ENCODE measurements at places on chromosomes 16 and 17.

DNA sequence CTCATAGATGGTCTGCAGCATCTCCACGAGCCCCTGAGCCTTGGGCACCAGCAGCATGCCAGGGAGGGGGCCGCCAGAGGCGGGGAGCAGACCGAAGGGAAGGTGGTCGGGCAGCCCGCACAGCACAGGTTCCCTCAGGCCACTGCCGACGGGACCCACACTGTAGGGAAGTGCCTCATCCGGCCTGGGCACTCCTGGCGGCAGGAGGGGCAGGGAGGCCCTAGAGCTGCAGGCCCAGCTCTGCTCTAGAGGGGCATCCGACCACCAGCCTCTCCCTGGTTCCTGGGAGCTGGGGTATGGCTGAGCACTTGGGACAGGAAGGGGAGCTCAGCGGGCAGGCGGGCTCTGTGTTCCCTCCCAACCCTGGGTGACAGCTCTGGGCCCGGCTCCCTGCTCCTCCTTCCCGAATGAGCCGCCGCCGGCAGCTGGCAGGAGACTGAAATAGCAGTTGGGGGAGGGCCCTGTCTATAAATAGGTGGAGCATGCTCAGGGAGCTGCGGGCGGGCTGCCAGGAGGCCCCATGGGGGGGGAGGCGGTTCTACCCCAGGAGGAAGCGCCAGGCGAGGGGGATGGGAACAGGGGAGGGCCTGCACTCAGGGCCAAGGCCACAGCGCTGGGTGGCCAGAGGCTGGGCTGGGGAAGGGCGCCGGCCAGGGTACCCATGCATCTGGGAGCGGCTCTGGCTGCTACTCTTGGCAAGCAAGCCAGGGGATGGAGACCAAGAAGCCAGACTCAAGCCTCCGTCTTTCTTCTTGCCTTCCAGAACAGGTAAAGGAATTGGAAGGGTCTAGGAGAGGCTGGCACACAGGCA lies 12.4 kb downstream of the HDAC5 start:
- peak; percentile 96 for DNase-seq

- DNase-seq = no peak
Observed at GRCh38 chr17:58056476-58056875, 26.7 kb upstream of the DYNLL2 start.

GRCh38 chr17:28507567-28508203 lies 1.5 kb downstream of the FOXN1 start:
- peak; percentile 71 for DNase-seq

- DNase-seq = no peak
Observed at GRCh38 chr17:15966183-15966878, 21.4 kb downstream of the ADORA2B start.

DNA sequence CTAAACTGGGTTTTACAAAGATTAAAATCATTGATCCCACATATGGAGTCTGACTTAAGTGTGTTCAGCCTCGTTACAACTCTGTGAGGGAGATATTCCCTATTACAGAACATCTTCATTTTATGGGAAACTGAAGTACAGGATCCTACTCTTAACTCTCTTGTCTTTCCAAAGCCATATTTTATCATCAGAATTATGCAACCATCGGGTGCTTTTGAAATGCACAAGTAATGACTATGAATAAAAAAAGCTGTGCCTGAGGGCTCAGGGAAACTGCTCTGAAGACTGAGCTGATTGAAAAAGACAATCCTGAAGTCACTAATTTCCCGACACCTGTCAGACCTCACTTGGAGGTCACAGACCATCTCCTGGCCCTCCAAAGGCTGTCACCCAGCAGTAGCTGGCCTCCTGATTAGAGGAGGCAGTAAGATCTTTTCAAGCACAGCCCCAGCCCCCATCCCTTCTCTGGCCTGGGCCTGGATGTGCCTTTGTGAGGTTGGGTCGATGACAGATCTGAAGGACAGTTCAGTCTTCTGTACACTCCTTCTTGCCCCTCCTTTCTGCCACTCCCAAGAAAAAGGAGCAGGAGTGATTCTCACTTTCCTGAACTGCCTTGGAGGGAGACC lies 5.6 kb downstream of the AKAP1 start:
- no peak for DNase-seq

- DNase-seq = no peak
Observed at GRCh38 chr16:87952751-87953150, 1.5 kb downstream of the BANP start.
